Activated T-cell treated with anti-CD3 and anti-CD28 coated beads, Interleukin-2, amount 50 U/mL, for 48 hours (primary cell): ENCODE measurements at places on chromosomes 16 and 17.

DNA sequence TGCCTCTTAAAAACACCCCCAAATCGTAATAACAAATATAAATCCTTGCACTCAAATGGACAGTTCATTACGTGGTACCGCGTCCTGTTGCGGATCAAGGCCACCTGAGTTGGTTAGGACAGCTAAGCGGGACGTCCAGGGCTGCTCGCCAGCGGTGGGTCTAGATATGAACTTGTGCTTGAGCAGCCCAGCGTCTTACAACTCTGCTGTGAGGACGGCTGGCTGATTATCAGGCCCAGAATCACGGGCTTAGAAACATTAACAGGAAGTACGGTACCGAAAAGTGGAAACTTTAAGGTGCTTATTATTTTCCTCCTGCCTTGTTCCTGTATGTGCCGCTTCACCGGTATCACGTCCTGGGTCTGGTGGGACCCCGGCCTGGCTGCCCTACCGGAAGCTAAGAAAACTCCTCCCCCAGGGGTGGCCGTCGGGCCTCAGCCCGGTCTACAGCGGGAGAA, 832 bp upstream of the SRRM2 start:
- DNase-seq: no peak

GRCh38 chr16:28504707-28505404, 1.8 kb downstream of the IL27 start:
- no peak for DNase-seq

DNA sequence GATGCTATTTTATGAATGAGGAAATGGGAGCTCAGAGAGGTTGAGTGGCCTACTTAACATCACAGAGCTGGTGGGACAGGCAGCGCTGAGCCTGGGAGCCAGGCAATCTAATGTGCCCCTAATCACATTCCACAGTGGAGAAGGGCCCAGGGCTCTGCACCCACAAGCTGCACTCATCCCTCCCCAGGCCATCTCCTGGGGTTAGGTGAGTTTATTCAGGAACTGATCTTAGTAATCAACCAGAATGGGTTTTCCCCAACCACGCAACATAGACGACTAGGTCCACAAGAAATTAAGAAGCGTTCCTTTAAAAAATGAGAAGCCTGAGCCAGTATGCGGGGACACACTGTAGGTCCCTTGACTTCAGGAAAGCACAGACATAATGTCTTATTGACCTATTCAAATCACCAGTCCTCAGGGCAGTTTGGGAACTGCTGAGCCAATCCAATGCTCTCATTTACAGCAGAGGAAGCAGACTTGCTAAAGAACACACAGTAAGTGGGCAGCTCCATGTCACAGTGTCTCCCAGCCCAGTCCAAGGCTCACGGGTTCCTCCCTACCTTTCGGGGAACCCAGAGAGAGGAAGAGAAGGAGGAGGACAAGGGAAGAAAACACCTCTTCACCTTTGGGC, 2.3 kb downstream of the MPP3 start:
- peak; percentile 32 for DNase-seq

DNA sequence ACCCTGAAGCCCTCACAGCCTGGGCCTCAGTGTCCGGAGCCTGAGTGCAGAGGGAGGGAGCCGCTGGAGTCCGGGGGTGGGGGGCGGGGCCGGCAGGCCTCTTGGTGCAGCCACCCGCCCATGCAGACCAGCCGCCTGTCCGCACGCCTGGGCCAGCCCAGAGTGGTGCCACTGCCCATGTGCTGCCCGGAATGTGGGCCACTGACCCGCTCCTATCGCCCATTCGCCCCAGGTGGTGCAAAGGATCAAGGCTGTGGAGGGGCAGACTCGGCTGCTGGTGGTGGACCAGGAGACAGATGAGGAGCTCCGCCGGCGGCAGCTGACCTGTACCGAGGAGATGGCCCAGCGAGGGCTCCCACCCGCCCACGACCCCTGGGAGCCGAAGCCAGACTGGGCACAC, 2.6 kb downstream of the NHERF2 start:
- DNase-seq: no peak

DNA sequence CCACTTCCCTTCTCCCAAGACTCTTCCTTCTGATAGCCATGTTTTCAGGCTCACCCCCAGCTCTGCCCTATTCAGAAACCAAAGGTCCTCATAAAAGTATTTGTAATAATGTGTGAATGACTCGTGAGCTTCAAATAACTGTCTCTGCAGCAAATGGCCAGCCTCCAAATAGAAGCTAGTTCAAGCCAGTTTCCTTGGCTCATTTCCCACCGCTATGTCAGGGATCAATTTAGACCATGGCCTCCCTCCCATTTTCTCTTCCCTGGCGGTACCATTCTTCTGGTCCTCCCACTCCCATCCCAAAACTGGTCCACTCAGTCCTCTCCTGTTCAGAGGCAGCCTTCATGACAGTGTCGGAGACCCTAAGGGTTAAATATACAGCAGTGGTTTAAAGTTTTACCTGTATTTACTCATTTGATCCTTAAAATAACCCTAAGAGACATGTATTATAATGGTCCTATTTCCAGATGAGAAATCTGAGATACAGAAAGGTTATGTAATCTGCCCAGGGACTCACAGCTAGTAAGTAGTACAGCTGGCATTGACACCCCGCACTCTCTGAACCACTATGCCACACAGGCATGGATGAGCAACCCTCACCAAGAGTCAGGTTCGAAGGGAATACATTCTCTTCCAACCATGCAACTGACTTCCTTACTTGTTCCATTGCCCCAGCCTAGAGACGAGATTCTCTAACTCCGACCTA, 42.9 kb downstream of the GAS7 start:
- DNase-seq: no peak

DNA sequence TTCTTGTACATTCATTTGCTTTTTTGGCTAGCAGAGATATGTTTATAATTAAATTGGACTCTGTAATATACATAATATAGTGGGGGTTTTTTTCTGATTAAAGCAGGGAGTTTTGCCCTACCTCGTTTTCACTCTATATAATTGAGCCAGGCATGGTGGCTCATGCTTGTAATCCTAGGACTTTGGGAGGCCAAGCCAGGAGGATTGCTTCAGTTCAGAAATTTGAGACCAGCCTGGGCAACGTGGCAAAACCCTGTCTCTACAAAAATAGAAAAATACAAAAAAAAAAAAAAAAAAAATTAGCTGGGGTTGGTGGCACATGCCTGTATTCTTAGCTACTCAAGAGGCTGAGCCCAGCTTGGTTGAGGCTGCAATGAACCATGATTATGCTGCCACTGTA, 42.2 kb downstream of the PAFAH1B1 start:
- no peak for DNase-seq

DNA sequence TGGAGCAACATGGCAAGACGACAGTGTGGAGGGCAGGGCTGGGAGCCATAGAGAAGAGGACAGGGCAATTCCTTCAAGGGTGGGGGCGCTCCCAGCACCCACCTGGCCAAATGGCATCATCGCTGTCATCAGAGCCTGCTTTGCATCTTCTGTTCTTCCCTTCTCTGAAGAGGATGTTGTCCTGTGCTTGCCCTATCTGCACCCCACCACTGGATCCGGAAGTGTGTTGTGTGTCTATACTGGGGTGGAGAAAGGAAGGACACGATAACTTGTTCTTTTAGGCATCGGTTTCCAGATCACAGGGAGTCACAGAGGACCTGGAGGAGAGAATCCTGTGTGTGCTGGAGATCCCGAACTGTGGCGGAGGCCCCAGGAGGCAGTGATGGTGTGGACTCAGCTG, 25.7 kb upstream of the ANKRD40CL start:
- DNase-seq: no peak

GRCh38 chr16:81448154-81449131, 3.8 kb downstream of the CMIP start:
- DNase-seq: no peak

GRCh38 chr17:9212376-9213302, 191.3 kb downstream of the NTN1 start:
- no peak for DNase-seq

DNA sequence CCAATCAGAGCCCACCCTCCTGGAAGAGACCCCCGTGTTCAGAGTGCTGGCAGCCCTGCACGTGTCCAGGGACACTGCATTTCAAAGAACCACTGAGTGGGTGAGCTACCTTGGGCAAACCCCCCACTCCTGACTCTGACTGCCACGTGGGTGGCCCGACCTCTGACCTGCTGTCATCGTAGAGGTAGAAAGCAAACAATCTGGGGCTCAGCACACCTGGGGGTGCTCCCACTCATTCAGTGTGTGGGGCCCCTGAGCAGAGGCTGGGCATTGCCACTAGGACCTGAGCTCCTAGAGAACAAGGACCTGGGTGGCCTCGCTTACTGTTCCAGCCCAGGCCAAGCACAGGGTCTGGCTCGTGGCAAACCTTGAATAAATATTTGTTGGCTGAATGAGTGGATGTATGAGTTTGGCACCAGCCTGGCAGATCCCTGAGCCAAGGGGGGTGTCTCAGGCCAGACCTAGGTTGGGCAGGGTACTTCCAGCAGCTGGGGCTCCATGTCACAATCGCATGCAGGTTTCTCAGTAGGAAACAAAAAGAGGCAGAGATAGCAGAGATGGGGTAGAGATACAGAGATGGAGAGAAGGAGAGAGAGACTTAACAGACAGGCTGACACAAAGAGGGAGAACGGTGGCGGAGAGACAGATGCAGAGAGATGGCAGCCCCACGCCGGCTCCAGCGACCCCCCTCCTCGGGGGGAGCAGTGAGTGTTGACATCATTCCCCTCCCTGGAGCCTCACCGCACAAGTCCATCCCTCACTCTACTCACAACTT, 5.4 kb upstream of the DRC7 start:
- peak; percentile 23 for DNase-seq

DNA sequence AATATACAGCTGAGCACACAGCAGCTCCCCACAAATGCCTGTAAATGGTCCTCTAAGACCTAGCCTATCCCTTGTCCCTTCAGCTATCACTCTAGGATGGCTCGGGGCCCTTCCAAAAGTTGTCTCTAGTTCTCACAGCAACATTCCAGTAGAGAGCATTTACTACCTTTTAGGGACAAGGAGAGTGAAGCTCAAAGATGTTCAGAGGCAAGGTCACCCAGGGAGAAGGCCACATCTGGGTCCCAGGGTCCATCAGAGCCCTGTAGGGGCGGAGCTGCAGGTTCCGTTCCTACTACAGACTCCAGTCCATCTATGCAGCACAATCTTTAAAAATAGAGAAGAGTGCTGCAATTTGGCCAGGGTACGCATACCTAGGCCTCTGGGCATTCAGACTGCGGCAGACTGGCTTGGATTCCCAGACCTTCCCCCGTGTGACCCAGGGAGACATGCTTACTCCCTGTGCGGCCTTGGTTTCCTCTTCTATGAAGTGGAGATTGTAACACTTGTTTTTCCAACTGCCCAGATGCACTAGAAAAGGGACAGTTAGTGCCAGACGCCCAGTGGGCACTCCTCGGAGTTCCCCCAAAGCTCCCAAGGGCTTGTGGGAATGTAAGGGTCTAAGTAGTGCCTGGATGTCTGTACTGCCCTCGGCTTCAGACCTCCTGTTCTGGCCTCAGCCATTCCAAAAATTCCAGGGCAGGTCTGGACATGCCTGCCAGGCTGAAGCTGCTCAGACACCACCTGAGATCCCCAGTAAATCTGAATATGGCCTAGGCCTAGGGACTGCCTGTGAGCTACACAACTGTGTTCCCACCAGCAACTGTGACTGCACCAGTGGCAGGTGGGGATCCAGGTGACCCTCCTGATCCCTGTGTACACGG, 2.5 kb downstream of the SLC12A4 start:
- DNase-seq: no peak

DNA sequence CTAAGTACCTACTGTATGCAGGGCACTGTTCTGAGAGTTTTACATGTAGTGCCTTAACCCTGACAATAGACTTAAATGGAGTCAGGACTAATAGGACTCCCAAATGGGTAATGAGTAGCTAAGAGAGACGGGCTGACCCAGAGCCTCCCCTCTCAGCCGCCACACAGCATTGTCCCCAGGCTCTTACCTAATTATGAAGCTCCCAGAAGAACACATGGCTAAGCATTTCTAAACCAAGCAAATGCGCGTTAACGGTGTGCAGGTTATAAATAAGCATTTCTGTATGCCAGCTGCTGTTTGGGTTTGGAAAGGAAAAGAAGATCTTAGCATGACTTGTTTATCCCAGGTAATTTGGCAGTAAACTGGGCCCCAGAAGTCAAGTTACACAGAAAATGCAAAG, 14.3 kb downstream of the KATNIP start:
- DNase-seq: no peak

GRCh38 chr17:45172232-45172540, 10.5 kb downstream of the HEXIM2 start:
- no peak for DNase-seq

- DNase-seq: no peak
Observed at GRCh38 chr16:23712976-23713375, at the start of gene ERN2. ERN2 (minus strand) TSS chr16:23713222; CDS start chr16:23713187, 35 bp downstream.
